ENCODE measurements at places on chromosomes 11 and 22. TPM values are rescaled to one million over a fixed set of nuclear protein-coding genes. Genes with fewer than 3 reads are reported as not detected.

DNA sequence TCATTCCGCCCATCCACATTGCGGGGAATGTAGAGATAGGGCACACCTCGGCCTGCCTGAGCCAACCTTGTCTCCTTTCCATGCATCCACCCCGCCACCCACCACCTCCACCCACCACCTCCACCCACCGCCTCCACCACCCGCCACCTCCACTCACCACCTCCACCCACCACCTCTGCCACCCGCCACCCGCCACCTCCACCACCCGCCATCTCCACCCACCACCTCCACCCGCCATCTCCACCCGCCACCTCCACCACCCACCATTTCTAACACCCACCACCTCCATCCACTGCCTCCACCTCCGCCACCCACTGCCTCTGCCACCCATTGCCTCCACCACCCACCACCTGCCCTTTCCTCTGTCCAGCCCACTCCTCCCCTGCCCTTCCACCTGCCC, 78.4 kb downstream of the IGLL1 start:
- H3K36me3 ChIP-seq: no peaks in the 10 kb centered on the region
- no peaks in the 10 kb centered on the region for H3K27me3 ChIP-seq
- peaks cover 12% of the 10 kb centered on the region for H3K4me1 ChIP-seq
- H3K27ac ChIP-seq: no peak overlapping the region
- DNase-seq: no peak

GRCh38 chr22:20181194-20181883, 30.5 kb upstream of the CCDC188 start:
- H3K27me3 ChIP-seq: no peaks in the 10 kb centered on the region
- no peaks in the 10 kb centered on the region for H3K36me3 ChIP-seq
- no peaks in the 10 kb centered on the region for H3K4me1 ChIP-seq
- no peak overlapping the region for H3K27ac ChIP-seq
- DNase-seq: no peak

DNA sequence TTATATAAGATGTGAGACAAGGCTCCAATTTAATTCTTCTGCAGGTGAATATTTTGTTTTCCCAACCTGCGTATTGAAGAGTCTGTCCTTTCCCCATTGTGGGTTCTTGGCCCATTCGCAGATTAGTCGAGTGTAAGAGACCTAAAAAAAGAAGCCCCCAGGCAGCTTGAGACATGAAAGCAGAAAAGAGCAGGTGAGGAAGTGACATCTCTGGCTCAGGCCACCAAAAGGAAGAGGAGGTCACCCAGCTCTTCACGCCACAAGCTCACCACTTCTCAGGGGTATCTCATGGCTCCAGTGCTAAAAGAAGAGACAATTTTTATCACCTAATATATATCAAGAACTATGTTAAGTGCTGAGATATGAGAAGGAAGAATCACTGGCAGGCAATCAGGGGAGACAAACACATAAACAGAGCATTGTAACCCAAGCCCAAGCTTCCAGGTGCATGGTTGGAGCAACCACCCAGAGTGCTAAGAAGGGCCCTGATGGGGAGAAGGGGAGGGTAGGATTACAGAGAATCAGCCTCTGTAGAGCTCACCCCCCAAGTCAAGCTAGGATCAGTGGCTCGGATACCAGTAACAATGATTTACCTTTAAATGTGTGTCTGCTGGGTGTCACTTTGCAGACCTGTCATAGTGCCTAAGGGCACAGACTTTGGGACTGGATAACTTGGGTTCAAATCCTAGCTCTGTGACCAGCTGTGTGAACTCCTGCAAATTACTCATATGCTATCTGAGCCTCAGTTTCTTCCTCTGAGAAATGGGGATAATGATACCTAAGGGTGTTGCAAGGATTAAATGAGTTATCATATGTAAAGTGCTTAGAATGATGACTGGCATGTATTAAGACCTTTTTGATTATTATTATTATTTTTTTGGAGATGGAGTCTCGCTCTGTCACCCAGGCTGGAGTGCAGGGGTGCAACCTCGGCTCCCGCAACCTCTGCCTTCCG, 39.2 kb downstream of the MCHR1 start:
- H3K4me1 ChIP-seq: peaks cover 3% of the 10 kb centered on the region
- no peaks in the 10 kb centered on the region for H3K27me3 ChIP-seq
- DNase-seq: no peak
- no peak overlapping the region for H3K4me3 ChIP-seq

CBY1 gene
- total RNA-seq: 13.8 TPM

TYMP gene
- total RNA-seq: 90.4 TPM
